ENCODE measurements at places on chromosomes 13 and 19. TPM values are rescaled to one million over a fixed set of nuclear protein-coding genes. Genes with fewer than 3 reads are reported as not detected.

NAT14 gene
- 20.8 TPM for total RNA-seq

ZNF560 gene
- total RNA-seq: 2.2 TPM

MIPEP gene
- total RNA-seq: 45.0 TPM

PTGER1 gene
- 5.4 TPM for total RNA-seq

STAP2 gene
- total RNA-seq: 5.5 TPM

NEK5 gene
- total RNA-seq: not detected

DAZAP1 gene
- 50.4 TPM for total RNA-seq

STXBP2 gene
- total RNA-seq: 7.4 TPM

FREM2 gene
- total RNA-seq: not detected

LHB gene
- total RNA-seq: not detected

SLC46A3 gene
- 5.1 TPM for total RNA-seq

PDCD2L gene
- total RNA-seq: 12.7 TPM

CEACAM7 gene
- not detected for total RNA-seq

GSX1 gene
- total RNA-seq: not detected

CEACAM1 gene
- total RNA-seq: not detected

CEACAM3 gene
- total RNA-seq: not detected

DAND5 gene
- not detected for total RNA-seq

VMAC gene
- 11.1 TPM for total RNA-seq

PSG1 gene
- 0.58 TPM for total RNA-seq

CYP2A6 gene
- not detected for total RNA-seq

CACNG8 gene
- 0.50 TPM for total RNA-seq

MEIOSIN gene
- total RNA-seq: not detected

C19orf67 gene
- total RNA-seq: 0.17 TPM

CACNG7 gene
- 2.6 TPM for total RNA-seq

ZNF208 gene
- total RNA-seq: 0.33 TPM

ZNF829 gene
- 3.3 TPM for total RNA-seq

C19orf25 gene
- 41.5 TPM for total RNA-seq

ZNF730 gene
- total RNA-seq: 2.6 TPM

KLK15 gene
- not detected for total RNA-seq
